GM18507 (cell line): ENCODE measurements at places on chromosomes 4 and X.

GRCh38 chr4:111775556-111776297 lies 369.5 kb upstream of the FAM241A start:
- no peak for DNase-seq

- DNase-seq: no peak
Observed at GRCh38 chr4:37383579-37384229, 139.2 kb downstream of the NWD2 start.

DNA sequence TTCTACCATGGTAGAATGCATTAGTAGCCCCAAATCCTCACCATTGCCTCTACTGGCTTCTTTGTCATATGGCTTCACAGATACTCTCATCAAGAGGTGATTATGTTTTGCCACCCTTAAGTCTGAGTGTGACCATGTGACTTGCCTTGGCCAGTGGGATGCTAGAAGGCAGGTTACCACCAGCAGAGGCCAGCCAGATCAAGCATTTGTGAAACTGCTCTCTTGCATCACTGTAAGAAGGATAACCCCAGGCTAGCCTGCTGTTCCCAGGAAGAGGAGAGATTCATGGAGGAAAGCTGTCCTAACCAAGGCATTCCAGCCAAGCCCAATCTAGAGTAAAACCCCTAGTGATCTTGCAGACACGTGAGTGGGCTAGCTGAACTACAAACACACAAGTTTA lies 46.8 kb downstream of the USP46 start:
- no peak for DNase-seq

DNA sequence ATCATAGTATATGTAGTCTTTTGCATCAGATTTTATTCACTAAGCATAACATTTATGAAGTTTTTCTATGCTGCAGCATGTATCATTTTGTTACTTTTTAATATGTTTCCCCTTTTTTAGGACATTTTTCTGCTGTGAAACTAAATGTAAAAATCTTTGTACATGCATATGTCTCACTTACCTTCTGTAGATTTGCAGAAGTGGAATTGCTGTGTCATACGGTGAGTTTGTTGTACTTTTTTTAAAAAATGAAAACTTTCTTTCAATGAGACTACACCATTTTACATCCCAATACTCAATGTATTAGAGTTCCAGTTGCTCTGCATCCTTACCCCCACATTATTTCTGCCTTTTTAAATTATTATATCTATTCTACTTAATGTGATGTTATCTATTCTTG lies 868.9 kb downstream of the PDHA2 start:
- no peak for DNase-seq

DNA sequence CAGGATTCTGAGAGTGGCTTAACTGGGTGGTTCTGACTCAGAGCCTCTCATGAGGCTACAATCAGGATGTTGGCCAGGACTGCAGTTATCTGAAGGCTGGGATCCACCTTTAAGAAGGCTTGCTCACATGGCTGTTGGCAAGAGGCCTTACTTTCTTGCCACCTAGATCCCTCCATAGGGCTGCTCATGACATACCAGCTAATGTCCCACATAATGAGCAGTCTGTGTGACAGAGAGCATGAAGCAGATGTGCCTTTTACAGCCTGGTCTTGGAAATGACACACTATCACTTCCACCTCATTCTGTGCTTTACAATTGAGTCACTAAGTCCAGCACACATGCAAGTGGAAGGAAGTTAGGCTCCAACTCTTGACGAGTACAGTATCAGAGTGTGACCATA lies 4.3 kb upstream of the RBM3 start:
- DNase-seq: no peak

- no peak for DNase-seq
Observed at GRCh38 chr4:59517007-59517406, 1683.1 kb upstream of the ADGRL3 start.

- no peak for DNase-seq
Observed at GRCh38 chr4:129974730-129975129, 878.8 kb downstream of the C4orf33 start.

- no peak for DNase-seq
Observed at GRCh38 chr4:11074581-11075241, 354.0 kb downstream of the HS3ST1 start.

DNA sequence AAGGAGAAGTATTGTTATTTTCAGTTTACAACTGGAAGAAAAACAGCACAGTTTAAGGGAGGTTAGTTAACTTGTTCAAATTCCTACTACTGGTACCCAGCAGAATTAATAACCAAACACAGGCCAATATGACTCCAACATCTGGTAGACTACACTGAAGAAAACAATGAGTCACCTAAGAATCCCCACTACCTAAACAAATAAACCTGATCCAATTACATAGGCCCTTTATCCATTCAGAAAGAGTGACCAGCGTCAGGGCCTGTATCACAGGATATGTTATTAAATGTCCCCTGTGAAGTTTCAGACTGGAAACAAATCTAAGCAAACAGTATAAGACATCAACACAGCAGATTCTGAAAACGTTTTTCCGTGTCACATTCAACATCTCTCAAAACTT lies 492.5 kb upstream of the INTU start:
- no peak for DNase-seq

DNA sequence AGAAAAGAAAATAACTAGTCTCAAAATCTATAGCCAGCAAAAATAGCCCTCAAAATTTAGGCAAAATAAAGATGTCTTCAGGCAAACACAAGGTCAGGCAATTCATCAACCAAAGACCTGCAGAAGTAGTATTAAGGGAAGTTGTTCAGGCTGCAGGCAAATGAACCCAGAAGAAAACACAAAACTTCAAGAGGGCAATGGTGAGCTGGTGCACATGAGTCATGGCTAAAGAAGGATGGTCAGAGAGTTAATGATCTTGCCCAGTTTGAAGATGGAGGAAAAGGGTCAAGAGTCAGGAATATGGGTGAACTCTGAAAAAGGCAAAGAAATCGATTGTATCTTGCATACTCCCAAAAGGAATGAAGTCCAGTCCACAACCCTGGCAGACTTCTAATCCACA lies 83.1 kb upstream of the FAT4 start:
- no peak for DNase-seq

DNA sequence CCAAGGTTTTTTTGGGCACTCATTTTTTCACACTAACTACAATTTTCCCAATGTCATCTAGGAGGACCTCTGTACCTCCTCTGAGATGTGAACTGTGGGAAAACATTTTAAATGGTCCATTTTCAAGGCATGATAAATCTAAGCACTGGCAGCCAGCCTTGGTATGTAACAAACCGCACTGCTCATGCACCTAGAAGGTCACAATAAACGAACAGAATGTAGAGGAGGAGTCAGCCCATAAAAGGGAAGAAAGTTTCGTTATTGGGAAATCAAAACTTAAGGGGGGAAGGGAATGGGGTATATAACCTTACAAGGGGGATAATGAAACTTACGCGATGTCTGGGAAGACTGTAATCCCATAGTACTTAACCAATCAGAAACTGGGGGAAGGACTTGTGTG lies 16.4 kb downstream of the COX18 start:
- DNase-seq: no peak
